Mammary epithelial cell (primary cell): ENCODE measurements at places on chromosomes 2 and 18. TPM values are rescaled to one million over a fixed set of nuclear protein-coding genes. Genes with fewer than 3 reads are reported as not detected.

Gene CYP1B1
- total RNA-seq: 317 TPM

Gene REG1B
- not detected for total RNA-seq

Gene STK36
- 24.7 and 26.4 TPM in 2 replicates for total RNA-seq

Gene TLX2
- total RNA-seq: 0.19 and 0.33 TPM in 2 replicates

Gene TNFAIP6
- total RNA-seq: 0.50 TPM

Gene HADHA
- 155 TPM for total RNA-seq

Gene SERPINB2
- total RNA-seq: 0.67 TPM

Gene HAAO
- not detected in 2 replicates for total RNA-seq

Gene AOX1
- total RNA-seq: 75.3 TPM

Gene TOGARAM2
- not detected for total RNA-seq

Gene CTAGE1
- not detected for total RNA-seq

Gene TIA1
- total RNA-seq: 53.0 TPM

Gene GRB14
- 7.3 TPM for total RNA-seq

Gene VSNL1
- 5.0 and 20.0 TPM in 2 replicates for total RNA-seq

Gene AMER3
- not detected in 2 replicates for total RNA-seq

Gene TSHZ1
- total RNA-seq: 4.3 and 8.1 TPM in 2 replicates

Gene DNER
- 0.17 TPM for total RNA-seq

Gene RNF152
- 51.3 TPM for total RNA-seq

Gene SPR
- 17.4 and 25.1 TPM in 2 replicates for total RNA-seq

Gene DNAJC5G
- total RNA-seq: not detected in 2 replicates

Gene GRHL1
- total RNA-seq: 2.2 and 2.3 TPM in 2 replicates

Gene KIF3C
- total RNA-seq: 30.7 TPM

Gene ATP8B1
- total RNA-seq: 15.0 and 16.2 TPM in 2 replicates

Gene ANTXR1
- 40.1 and 41.3 TPM in 2 replicates for total RNA-seq

Gene CD28
- not detected for total RNA-seq

Gene FRZB
- 0.09 TPM in 1 of 2 replicates, not detected in the other for total RNA-seq

Gene C2orf80
- total RNA-seq: not detected in 2 replicates

Gene AQP12B
- total RNA-seq: not detected in 2 replicates

Gene RAMP1
- total RNA-seq: 3.7 TPM

Gene L3MBTL4
- 0.11 TPM in 1 of 2 replicates, not detected in the other for total RNA-seq

Gene ACVR2A
- total RNA-seq: 26.0 TPM

Gene MYOM1
- total RNA-seq: 0.50 TPM

Gene ADAM23
- total RNA-seq: 18.3 and 30.1 TPM in 2 replicates

Gene NYAP2
- not detected in 2 replicates for total RNA-seq

Gene ACVR1C
- 0.21 and 0.27 TPM in 2 replicates for total RNA-seq

Gene CDC42EP3
- total RNA-seq: 96.7 and 105 TPM in 2 replicates

Gene FBXO41
- total RNA-seq: 6.7 TPM

Gene VWC2L
- not detected for total RNA-seq

Gene RNU2-63P
- 94.5 TPM for total RNA-seq

Gene HNRNPA3
- 137 and 196 TPM in 2 replicates for total RNA-seq

Gene DSG1
- 0.17 TPM for total RNA-seq

Gene IL36G
- not detected for total RNA-seq

Gene DAW1
- not detected in 2 replicates for total RNA-seq

Gene KLF11
- total RNA-seq: 5.9 and 8.9 TPM in 2 replicates

Gene SERPINB3
- total RNA-seq: 12.7 TPM

Gene ROCK2
- 29.0 and 38.6 TPM in 2 replicates for total RNA-seq

Gene CYRIA
- 2.0 TPM for total RNA-seq

Gene NEDD4L
- total RNA-seq: 145 TPM

Gene SPTBN1
- 194 and 210 TPM in 2 replicates for total RNA-seq

Gene SLC9A4
- not detected for total RNA-seq

Gene NDUFS1
- total RNA-seq: 74.6 and 75.0 TPM in 2 replicates

Gene POMC
- 0.83 TPM for total RNA-seq

Gene FOXD4L1
- total RNA-seq: 0.33 TPM
